ENCODE measurements at places on chromosomes 12 and 14.

GRCh38 chr12:20411345-20411744 lies 43.0 kb downstream of the PDE3A start:
- peaks cover 7% of the 10 kb centered on the region for H3K4me1 ChIP-seq
- H3K27me3 ChIP-seq: no peaks in the 10 kb centered on the region
- H3K36me3 ChIP-seq: no peaks in the 10 kb centered on the region
- no peak overlapping the region for H3K27ac ChIP-seq
- H3K4me3 ChIP-seq: no peak overlapping the region

DNA sequence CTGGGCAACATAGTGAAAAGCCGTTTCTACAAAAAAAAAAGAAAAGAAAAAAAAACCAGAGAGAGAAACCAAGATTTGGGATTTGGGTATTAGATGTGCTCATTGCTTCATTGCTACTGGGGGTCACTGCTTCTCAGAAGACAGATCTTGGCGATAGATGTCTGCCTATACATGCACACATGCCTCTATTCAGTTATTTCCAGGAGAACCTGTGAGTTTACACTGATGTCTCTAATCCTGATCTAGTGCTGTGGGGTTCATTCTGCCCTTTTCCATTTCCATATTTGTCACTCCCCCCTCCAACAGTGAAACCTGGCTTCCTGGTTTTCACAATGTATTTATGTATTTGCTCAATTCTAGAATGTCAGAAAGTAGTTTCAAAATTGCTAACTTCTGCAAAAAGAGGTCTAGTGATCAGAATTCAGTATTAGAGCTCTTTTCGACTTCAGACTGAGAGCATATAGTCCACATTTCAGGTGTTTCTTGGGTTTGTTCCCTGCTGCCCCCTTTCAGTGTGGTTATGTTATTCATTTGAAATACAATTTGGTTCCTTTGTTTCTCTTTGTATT lies 111.0 kb downstream of the SLC25A47 start:
- H3K27me3 ChIP-seq: peaks cover under 1% of the 10 kb centered on the region
- H3K4me1 ChIP-seq: peaks cover under 1% of the 10 kb centered on the region
- peaks cover 3% of the 10 kb centered on the region for H3K36me3 ChIP-seq
- no peak overlapping the region for H3K4me3 ChIP-seq
- no peak overlapping the region for H3K27ac ChIP-seq

- H3K36me3 ChIP-seq: peaks cover 6% of the 10 kb centered on the region
- H3K4me1 ChIP-seq: peaks cover 4% of the 10 kb centered on the region
- no peaks in the 10 kb centered on the region for H3K27me3 ChIP-seq
- DNase-seq: no peak
- H3K27ac ChIP-seq: no peak overlapping the region
These were observed 21.6 kb downstream of the EXOC5 start for GRCh38 chr14:57246933-57247657.

DNA sequence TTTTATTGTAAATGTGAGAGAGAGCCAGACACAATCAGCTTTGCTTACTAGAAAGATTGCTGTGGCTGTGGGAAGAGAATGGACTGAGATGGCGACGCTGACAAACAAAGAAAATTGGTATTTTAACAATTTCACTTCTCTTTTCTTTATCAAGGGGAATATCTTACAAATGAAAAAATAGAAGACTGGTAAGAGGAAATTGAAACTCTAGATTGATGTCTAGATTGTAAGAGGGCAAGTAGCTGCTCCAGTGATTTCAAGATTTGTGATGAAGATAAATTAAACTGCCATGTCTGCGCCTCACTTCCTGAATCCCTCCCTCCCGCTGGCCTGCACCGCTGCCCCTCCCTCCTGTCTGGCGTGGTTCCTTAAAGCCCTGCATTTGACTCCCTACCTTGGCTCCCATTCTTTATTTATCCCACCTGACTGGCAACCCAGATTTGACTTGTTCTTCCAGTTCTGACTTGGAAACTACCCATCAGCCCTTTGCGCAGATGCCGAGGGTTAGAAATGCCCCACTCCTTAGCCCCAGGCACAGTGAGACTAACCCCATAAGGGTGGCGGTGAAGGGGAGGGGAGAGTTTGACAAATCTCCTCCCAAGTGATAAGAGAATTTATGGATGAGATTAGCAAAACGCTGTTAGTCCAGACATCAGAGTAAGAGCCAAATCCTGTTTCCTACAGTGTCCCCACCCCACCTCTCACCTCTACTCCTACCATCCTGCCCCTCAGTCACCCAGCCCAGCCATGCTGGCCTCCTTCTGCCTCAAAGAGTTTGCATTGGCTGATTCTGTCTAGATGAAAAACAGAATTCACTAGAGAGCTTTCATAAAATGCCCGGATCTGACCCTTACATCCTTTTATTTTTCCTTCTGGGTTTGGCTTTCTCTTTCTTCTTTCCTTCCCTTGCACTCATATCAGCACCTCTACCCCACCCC lies 125.3 kb upstream of the ATF7IP start:
- peaks cover 13% of the 10 kb centered on the region for H3K36me3 ChIP-seq
- no peak for DNase-seq
- H3K4me3 ChIP-seq: peak overlapping the region; percentile 47
- peak overlapping the region; percentile 50 for H3K27ac ChIP-seq
- peaks cover 23% of the 10 kb centered on the region for H3K4me1 ChIP-seq
- H3K27me3 ChIP-seq: peaks cover 5% of the 10 kb centered on the region

- DNase-seq: no peak
- H3K36me3 ChIP-seq: no peaks in the 10 kb centered on the region
- H3K4me1 ChIP-seq: no peaks in the 10 kb centered on the region
- no peak overlapping the region for H3K27ac ChIP-seq
- no peak overlapping the region for H3K4me3 ChIP-seq
These were observed 6.0 kb upstream of the SPTLC2 start for GRCh38 chr14:77622366-77622961.

GRCh38 chr12:42448841-42449240 lies 122.9 kb downstream of the PPHLN1 start:
- no peaks in the 10 kb centered on the region for H3K4me1 ChIP-seq
- no peak for DNase-seq
- H3K27ac ChIP-seq: no peak overlapping the region
- peaks cover 27% of the 10 kb centered on the region for H3K36me3 ChIP-seq
- no peak overlapping the region for H3K4me3 ChIP-seq

DNA sequence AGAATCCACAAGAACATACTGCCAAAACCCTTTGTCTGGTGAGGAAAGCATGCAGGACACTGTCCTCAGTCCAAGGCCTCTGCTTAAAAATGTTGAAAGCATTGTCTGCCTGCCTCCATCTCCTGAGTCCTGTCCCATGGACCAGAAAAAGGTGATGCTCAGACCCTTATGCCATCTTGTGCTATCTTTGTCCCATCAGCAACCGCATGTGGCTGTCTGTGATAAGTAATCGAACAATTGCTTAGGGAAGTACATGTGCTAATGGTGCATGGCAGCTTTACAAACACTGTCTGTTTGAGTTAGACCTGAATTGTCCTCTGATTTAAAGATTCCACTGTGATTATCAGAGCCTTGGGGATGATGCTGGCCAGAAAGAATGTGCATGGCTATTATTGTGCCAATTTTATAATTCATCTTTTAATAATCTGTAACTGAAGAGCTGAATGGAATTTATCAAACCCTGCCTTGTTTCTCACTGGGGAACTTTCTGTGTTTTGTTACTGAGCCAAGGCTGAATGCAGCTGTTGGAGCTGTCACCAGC lies 177.5 kb downstream of the DACT1 start:
- no peak overlapping the region for H3K27ac ChIP-seq
- H3K4me3 ChIP-seq: no peak overlapping the region
- no peak for DNase-seq

DNA sequence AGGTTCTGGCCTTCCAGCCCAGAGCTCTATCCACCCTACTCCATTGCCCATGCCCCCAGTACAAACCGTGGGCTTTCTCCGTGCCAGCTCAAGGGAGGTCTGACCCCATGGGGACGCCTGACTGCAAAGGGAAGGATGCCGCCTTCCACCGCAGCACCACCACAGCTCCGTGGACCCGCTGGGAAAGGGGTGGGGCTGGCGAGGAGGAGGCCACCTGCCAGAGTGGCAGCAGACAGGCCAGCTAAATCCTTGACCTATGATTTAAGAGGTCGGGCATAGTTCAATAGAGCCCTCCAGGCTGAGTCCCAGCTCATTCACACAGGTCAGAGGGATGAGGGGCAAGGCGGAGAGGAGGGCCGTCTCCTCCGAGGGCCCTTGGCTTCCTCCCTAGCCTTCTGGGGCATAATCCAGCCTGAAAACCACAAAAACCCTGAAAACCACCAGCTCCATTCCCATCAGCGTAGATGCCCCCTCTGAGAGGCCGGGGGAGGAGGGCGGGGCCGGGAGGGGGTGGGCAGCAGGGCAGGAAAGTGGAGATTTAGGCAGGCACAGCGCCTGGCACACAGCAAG lies 14.9 kb upstream of the FIGNL2 start:
- no peak for DNase-seq
- H3K4me3 ChIP-seq: peak overlapping the region; percentile 76
- H3K27me3 ChIP-seq: peaks cover 8% of the 10 kb centered on the region
- H3K27ac ChIP-seq: no peak overlapping the region
- H3K36me3 ChIP-seq: no peaks in the 10 kb centered on the region
- peaks cover 14% of the 10 kb centered on the region for H3K4me1 ChIP-seq

DNA sequence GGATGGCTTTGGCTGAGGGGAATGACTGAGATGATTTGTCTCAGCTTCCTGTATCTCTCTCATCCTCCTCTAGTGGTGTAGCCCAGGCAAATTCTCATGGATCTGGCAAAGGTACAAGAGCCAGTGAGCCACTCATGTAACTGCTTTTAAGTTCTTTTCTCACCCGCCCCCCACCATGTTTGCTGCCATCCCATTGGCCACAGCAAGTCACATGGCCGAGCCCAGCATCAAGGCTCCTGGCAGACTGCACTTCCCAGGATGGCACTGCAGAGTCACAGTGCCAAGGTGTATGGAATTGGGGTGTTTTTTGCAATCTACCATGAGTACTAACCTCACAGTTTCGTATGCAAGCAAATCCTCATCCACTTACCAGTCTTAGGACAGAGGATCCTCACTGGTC lies 50.9 kb downstream of the CHST11 start:
- no peak overlapping the region for H3K27ac ChIP-seq
- H3K4me1 ChIP-seq: peaks cover 13% of the 10 kb centered on the region
- H3K4me3 ChIP-seq: no peak overlapping the region

- H3K27ac ChIP-seq: no peak overlapping the region
- no peak overlapping the region for H3K4me3 ChIP-seq
- DNase-seq: no peak
These were observed 54.3 kb upstream of the KCNJ8 start for GRCh38 chr12:21828779-21829178.

DNA sequence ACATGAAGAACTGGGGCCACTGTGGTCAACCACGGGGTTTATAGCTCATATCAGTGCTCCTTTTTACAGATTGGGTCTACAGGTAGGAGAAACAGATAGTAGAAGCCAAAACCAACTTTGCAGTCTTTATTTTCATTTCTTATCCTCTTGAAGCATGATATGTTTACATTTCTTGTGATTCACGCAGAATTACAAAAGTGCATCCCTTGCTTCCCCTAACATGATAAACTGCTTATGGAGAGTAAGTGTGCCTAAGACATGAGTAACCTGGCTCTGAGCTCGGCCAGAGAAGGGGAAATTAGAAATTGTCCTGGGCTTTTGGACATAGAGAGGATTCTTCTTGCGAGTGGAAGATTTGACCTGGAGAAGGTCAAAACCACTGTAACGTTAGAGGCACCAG lies 18.4 kb downstream of the PWP1 start:
- DNase-seq: no peak
- no peak overlapping the region for H3K27ac ChIP-seq
- H3K4me1 ChIP-seq: no peaks in the 10 kb centered on the region
- no peaks in the 10 kb centered on the region for H3K27me3 ChIP-seq
- H3K4me3 ChIP-seq: no peak overlapping the region
- peaks cover 70% of the 10 kb centered on the region for H3K36me3 ChIP-seq

GRCh38 chr14:23930742-23931141 lies 22.8 kb upstream of the DHRS4 start:
- no peak for DNase-seq
- no peak overlapping the region for H3K27ac ChIP-seq
- no peak overlapping the region for H3K4me3 ChIP-seq
- peaks cover 2% of the 10 kb centered on the region for H3K27me3 ChIP-seq
- no peaks in the 10 kb centered on the region for H3K4me1 ChIP-seq
- H3K36me3 ChIP-seq: no peaks in the 10 kb centered on the region

DNA sequence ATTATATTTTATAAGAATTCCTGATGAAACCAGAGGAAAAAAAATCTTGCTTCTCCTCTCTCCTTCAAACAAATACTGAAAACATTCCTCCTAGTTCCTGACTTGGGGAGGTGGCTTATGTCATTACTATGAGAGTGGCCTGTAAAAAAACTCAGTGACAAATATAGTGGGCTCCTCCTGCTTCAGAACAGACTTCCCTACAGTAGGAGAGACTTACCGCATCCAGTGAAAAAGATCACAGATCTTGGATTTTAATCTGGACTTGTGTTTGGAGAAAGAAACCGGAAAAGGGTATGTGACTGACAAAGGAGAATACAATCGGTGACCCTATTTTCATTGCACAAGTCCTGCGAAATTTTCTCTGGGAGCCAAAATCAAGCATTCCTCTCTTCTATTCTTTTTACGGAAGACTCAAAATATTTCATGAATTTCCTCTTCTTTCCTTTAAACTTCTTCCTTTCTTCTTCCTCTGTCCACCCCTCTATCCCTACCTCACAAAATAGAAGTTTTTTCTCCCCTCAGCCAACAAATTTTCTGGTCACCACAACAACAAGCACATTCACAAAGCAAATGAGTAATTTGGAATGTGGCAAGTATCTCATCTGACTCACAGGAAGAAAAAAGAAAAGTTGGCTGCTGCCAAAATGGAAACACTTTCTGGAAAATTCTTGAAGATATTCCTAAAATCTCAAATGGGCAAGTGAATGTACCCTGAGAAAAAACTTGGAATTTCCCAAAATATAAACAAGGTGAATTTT lies 185.1 kb upstream of the CDKN3 start:
- no peaks in the 10 kb centered on the region for H3K36me3 ChIP-seq
- DNase-seq: no peak
- peak overlapping the region; percentile 19 for H3K27ac ChIP-seq
- peaks cover 2% of the 10 kb centered on the region for H3K4me1 ChIP-seq
- no peak overlapping the region for H3K4me3 ChIP-seq
